Left ventricle myocardium inferior (tissue), 1 donor: ENCODE measurements at places on chromosomes 1 and 21. TPM values are rescaled to one million over a fixed set of nuclear protein-coding genes. Genes with fewer than 3 reads are reported as not detected.
A peak's percentile ranks its signal among the peaks of the same experiment; 100 is the strongest.

GRCh38 chr1:205162301-205162700 is 40.5 kb upstream of the RBBP5 start:
- no peak for DNase-seq

GRCh38 chr1:71351438-71351837 is 270.6 kb upstream of the ZRANB2 start:
- DNase-seq, result no peak

DNA sequence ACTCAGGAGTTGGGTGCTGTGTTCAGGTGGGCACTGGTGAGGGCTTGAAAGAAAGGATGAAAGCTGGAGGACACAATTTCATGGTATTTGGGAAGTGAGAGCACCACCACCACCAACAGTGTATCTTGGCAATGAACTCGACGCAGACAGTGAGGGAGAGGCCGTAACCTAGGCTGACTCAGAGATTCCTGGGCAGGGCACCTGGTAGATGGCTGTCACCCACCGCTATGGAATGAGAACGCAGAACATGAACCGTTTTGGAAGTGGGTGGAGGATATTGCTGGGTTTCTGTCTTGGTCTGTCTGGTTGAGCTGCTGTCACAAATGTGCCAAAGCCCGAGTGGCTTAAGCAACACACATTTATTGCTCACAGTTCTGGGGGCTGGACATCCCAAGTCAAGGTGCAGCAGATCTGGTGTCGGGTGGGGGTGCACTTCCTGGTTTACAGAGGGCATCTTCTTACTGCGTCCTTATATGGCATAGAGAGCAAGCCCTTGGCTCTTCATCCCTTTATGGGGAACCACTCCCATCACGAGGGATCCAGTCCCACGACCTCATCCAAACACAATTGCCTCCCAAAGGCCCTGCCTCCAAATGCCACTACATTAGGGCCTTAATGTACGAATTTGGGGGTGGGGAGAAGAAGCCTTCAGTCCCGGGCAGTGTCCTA is 246.3 kb downstream of the SIPA1L2 start:
- DNase-seq, result no peak

C1orf115 gene
- total RNA-seq, result 14.2 TPM

DNA sequence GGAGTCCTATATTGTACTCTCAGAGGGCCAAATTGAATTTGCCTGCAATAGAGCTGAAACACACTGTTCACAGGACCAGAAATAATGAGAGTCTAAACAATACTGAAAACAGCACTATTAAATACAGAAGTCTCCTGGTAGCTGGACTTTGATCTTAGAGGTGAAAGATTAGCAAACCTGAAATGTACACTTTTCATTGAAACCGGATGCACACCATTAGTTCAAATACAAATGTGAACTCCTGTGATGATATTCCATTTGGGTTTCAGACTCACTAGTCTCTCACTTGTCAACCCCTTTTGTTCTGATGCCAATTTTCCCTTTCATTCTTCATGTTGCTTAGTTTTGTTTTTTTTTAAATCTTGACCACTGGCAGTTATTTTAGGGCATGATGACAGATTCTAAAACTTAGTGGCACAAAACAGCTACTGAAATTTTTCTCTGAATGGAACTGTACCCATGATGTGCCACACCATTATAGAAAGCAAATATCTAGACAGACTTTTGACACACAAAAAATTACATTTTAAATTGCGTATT is 5.9 kb upstream of the TNFSF4 start:
- no peak for DNase-seq

GRCh38 chr21:38493549-38494250 is 4.6 kb downstream of the ERG start:
- DNase-seq, result no peak

DNA sequence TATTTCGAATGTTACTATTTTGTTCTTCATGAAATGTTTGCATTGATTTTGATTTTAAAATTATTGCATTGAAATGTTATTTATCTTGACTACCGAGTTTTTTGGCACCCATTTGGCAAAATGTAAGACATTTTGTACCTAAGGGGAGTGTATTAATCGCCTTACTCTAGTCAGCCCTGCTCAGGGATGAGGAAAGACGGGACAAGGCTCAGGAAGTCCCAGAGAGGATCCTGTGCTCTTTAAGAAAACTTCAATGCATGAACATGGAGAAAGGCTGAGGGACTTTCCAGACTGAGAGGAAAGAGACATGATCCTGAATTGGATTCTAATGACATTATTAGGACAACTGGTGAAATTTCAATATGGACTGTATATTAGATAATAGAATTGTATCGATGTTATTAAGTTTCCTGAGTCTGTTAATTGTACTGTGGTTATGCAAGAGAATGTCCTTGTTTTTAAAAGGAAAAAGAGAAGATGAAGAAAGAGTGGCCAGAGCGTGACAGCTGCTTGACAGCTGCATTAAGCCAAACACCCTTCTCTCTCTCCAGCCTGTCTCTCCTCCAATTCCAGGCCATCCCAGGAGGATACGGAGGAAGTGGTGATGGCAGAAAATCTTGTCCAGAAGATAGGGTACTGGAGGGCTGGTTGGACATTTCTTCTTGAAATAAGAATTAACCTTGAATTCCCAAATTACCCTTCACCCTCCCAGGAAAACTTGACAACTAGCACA is 66.0 kb downstream of the PLEKHA6 start:
- peak; percentile 50 for DNase-seq

DNA sequence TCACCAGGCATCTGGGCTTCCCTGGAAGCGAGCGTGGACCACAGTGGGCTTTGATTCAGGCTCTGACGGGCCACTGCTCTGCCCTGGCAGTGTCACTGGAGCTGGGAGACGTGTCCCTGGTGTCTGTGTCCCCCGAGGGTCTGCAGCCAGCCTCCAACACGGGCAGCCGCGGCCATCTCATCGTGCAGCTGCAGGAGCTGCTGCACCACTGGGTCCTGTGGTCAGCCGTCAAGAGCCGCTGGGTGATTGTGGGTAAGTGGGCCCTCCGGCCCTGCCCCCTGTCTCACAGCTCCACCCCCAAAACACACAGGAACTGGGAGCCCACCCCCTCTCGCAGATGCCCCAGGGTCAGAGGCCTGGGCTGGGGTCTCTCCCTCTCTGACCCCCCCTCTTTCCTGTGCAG is 40.7 kb downstream of the DISP3 start:
- no peak for DNase-seq

DNA sequence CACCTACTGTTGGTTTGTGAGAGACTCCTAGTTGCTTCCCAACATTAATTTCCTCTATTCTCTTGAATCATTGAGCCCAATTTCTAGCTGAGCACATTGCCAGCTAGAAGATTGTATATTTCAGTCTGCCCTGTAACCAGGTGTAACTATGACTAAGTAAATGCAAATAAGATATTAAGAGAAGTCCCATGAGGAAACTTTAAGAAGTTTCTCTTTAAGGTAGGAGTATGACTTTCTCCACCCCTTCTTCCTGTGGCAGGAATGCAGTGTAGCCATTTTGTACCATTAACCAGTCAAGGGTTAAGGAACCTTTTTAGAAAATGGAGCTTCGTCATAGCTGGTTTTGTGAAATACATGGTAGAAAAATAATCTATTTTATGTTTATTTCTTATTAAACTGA is 534.2 kb upstream of the RGS18 start:
- no peak for DNase-seq

GRCh38 chr1:84692391-84692790 is 2.1 kb upstream of the SSX2IP start:
- DNase-seq, result no peak

DNA sequence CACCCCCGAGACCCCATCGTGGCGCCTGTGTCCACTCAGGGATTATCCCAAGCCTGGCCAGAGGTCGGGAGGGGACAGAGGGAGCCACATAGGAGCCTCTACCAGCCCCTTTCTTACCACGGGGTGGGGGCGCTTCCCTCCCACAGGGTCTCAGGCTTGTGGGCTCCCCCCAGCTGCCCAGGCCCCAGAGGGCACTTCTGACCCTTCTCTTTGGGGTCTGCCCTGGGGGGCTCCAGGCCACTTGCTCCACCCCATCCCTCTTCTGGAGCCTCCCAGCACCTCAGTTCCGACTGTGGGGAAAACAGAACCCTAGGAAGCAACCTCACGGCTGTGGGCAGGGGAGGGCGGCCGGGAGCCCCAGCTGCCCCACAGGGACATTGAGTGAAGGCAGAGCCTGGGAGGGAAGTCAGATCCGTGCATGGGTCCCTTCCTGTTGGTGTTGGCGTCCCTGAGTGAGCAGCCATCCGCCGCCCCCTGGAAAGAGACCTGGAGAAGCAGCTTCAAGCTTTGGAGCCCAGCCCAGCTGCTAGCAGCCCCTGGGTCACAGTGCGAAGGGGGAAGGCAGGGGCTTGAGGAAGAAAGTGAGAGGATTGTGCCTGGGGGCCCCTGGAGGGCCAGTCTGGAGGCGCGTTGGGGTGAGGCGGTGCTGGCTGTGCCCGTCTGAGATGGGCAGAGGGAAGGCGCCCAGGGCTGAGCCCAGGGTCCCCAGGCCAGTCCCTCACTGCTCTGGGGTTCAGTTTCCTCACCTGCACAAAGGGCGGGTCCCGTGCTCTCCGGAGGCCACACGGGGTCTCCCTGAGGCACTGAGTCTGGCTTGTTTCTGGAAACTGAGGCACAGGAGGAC is 22.1 kb downstream of the RRP1 start:
- DNase-seq, result no peak

ST6GALNAC5 gene
- total RNA-seq, result 0.41 TPM

CADM3 gene
- total RNA-seq, result 3.7 TPM

DNA sequence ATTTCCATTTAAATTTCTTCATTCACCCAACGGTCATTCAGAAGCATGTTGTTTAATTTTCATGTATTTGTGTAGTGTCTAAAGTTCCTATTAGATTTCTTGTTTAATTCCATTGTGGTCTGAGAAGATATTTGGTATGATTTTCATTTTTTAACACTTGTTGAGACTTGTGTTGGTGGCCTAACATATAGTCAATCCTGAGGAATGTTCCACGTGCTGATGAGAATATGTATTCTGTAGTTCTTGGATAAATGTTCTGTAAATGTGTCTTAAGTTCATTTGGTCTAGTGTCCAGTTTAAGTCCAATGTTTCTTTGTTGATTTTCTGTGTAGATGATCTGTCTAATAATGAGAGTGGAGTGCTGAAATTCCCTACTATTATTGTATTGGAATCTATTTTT is 22.7 kb upstream of the LCE5A start:
- no peak for DNase-seq

KCNAB2 gene
- 31.0 TPM for total RNA-seq

EPHA2 gene
- total RNA-seq, result 9.6 TPM

DNA sequence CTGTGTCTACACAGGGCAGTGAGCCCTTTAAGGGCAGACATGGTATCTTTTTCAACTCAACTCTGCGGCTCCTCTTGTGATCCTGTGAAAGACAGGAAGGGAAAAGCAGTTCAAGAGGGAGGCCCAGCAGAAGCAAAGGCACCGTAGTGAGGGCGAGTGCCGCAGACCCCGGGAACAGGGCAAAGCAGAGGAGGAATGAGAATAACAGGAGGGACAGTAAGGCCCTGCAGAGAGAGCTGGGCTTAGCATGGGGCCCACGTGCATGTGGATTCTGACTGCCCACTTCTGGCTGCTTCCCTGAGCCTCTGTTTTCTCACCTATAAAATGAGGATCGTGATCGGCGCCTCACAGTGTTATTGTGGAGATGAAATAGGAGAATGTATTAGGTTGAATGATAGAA is 409.3 kb downstream of the PTPRU start:
- no peak for DNase-seq

DNA sequence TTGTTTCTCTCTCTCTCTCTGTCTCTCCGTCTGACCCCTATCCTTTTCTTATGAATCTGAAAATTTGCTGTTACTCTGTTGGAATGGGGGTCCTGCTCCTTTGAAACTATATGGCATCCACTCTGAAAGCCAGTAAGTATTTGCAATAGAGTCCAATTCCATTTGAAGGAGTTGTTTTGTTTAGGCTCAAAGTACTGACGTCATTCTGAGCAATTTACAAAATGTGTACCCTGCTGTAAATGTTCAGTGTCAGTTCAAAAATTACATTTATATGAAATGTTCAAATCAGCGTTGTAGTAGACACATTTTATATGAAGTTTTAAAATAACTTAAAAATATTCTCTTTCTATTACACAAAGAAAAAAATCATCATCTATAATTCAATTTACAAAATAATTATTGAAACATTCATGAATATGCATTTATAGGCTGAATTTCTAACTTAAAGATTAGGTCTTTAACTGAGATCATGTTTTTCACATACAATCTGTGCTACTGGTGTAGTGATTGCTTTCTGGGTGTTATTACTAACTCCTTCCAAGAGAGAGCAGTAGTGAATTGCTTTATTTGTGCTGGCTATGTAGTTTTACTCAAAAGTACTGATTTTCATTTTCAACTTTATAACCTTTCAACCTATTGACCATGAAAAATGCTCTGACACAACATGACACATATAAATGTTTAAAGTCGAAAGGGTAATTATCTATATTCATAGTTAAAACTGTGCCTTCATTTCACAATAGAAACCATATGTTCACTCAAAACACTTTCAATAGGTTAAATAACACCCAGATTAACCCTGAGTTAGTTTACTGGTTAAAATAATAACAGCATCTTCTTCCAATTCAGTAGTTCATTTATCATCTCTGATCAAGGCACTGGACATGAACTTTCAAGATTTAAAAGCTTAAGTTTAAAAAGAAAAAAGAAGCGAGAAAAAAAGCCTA is 253.1 kb upstream of the ADGRL4 start:
- no peak for DNase-seq
